NCI-H1436 (cell line): ENCODE measurements at places on chromosomes 2 and 18.

DNA sequence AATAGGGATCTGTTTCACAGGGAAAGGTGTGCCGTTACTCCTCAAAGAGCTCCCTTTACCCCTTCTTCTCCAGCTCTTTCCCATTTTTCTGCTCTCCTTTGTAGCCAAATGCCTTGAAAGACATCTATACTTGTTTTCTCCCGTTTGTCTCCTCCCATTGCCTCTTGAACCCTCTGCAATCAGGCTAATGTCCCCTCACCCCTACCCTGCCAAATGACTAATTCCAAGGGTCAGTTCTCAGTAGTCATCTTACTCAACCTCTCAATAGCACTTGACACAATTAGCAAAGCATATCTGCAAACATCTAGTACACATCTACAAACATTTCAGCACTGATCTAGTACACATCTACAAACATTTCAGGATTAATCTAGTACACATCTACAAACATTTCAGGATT lies 12.6 kb downstream of the MRO start:
- DNase-seq = no peak

- no peak for DNase-seq
Observed at GRCh38 chr2:231483398-231484329, 19.4 kb upstream of the NCL start.

GRCh38 chr2:180343528-180344345 lies 336.6 kb upstream of the CWC22 start:
- DNase-seq = no peak

DNA sequence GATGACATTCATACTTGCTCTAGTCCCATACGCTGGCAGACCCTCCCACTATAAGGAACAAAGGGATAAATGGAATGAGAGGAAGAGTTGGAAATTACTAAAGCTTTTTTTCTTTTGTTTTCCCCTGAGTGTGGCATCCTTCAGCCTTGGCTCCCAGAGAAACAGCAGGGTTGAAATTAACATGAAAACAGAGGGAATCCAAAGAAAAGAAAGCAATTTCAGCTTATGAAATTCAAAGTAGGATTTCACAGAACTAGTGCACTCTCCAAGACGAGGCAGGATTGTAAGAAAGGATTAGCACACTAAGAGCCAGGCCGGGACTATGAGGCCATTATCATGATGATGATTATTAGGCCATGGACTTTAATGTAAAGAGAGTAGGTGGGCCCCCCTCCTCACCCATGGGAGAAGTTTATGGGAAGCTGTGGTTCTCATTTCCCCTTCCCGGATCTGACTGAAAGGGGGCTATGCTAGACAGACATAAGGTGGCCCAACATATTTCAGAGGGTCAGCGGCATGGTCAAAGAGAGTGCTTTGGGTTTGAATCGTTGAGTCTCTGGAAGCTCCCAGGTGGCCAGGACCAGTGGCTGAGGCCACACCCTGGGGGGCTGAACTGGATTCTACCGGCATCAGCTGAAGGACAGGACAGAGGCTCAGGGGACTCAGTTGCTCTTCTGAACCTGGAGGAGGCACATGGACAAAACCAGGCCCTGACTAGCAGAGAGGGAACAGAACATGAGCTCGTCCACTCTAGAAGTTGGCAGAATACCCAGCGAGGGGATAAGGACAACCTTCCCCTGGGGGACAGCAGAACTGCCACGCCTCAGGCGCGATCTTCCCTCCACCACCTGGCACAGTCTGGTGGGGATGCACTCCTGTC lies 100.1 kb upstream of the ARL4C start:
- DNase-seq = no peak

DNA sequence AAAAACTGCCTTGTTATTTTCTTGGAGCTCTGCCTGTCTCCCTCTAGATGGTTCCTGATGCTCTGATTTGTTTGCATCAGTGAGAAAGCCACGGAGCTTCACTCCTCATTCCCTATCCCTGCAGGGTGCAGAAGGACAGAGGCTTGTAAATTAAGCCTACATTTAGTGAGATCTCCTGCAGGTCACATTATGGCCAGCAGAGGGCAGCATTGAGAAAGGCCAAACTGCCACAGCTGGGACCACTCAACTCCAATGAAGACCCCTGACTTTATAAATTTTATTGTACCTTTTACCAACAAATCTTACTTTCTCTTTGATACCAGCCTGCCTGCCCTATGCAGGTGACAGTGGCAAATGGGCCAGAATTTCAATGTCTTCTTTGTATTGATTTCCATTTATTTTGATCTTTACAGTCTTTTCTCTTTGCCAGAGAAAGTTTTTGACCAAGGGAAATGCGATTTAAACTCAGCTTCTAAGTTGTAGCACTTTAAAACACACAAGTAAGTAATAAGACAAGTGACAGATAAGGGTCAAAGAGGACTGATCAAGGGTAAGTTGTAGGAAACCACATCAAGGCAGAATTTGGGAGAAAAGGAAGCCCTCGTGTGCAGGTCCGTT lies 1029.1 kb upstream of the KLHL29 start:
- DNase-seq = peak; percentile 1

DNA sequence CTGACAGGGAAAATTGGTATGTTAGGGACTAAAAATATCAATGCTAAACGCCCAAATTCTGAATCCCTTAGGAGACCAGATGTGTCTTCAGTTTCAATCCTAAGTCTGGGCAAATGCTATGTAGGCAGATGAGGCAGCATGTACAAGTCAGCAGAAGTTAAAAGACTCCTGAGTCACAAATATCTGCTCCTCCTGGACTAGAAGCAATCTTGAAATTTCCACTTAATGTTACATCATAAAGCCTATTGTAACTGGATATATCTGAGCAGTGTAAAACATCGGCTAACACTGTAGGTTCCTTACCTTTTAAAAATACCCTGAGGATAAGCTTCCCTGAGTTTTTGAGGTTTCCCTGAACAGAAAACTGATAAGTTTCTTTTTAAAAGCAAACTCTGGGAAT lies 1087.6 kb upstream of the PIK3C3 start:
- DNase-seq = no peak

GRCh38 chr2:10951558-10952414 lies 40.1 kb downstream of the KCNF1 start:
- no peak for DNase-seq

DNA sequence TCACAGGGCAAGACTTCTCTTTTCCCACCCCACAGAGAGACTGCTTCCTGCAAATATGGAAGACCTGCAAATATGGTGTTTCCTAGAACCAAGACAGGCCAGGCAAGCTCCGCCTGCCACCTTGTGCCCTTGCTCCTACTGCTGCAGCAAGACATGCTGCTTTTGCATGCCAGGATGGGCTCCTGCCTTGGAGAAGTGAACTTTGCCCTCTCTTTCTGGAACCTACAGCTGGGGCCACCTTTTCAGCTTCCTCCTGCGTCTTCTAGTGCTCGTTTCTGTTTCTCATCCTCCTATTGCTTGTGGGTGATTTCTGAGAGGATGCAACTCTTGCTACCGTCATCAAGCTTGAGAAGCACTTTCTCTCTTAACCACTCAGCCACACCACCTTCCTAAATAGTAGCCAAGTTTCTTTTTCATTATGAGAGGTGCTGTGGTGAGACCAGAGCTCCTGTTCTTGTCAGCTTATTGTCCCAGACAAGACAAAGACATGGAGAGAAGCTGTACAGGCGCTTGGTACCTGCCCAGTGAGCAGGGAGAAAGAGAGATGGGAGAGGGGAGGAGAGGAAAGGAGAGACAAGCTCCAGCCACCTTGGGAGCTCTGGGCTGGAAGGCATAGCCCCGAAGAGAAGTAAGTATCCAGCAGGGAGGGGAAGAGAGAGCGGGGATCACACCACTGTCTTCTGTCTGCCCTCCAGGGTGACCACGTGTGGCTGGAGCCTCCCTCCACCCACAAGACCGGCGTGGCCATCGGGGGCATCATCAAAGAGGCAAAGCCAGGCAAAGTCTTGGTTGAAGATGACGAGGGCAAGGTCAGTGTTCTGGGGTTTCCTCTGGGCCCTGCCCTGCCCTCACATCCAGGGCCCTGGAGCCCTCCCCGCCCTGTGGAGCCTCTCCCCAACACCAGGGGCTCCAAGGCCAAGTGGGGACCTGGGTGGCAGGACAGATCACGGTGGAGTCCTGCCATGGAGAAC lies 28.3 kb downstream of the MYO7B start:
- no peak for DNase-seq

DNA sequence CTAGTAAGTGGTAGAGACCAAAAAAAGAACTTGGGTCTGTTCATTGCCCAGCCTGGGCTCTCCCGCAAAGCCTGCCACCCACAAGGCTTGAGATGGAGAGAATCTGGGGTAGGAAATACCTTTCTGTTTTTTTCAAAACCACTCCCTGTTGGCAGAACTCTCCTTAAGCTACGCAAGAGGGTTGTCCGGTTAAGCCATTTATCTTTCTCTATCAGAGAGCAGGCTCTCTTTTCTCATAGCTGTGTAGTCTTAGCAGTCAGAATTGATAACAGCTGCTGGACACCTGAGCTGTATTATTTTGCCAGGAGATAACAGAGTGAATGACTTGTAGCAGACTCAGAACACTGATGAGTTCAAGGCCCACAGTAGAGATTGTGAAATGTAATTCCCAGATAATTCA lies 1088.1 kb downstream of the TSN start:
- no peak for DNase-seq
